ENCODE measurements at places on chromosomes 2 and 18.

GRCh38 chr18:12659904-12660605, 2.1 kb upstream of the SPIRE1 start:
- DNase-seq, result no peak

- no peak for DNase-seq
Measured at GRCh38 chr2:75525434-75526310, 35.1 kb downstream of the EVA1A start.

GRCh38 chr18:63084219-63084618, 235.3 kb downstream of the BCL2 start:
- DNase-seq, result no peak

DNA sequence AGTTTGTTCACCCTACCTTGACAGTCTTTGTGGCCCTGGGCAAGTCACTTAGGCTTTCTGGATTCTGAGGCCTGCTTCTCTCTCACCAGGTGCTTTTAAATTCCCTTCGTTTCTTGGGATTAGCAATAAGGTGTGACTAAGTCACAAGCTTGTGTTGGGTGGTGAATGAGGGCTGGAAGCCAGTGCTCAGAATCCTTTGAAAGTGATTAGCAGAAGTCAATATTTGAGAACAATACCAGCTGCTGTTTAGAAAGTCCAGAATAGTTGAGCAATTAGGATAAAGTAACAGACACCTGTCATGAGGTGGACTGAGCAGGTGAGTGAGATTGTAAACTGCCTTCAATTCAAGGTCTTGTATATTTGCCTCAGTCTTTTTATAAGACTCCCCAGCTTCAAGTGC, 19.3 kb upstream of the MGAT5 start:
- DNase-seq, result no peak

GRCh38 chr2:219748671-219749570, 121.5 kb downstream of the SLC4A3 start:
- DNase-seq, result no peak

GRCh38 chr2:236823963-236824362, 254.3 kb downstream of the ACKR3 start:
- DNase-seq, result no peak

DNA sequence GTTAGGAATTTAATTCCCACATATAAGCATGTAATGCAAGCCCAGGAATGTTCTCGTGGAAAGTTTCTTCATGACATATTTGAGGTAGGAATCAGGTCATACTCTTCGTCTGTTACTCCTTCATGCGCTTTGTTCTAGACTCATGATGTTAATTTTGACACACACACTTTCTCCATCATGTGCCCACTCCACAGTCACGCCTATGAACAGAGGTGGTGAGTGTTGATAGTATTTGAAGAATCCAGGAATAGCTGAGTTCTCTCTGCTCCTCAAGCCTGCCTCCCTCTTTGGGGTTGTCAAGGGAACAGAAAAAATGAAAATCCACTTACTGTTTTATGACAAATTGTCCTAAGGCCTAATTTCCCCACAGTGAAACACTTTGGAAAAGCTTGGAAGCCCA, 117.3 kb upstream of the SERPINE2 start:
- no peak for DNase-seq

GRCh38 chr18:6764382-6764781, 34.9 kb downstream of the ARHGAP28 start:
- DNase-seq, result no peak

- DNase-seq, result no peak
Measured at GRCh38 chr2:236755278-236755840, 185.7 kb downstream of the ACKR3 start.

DNA sequence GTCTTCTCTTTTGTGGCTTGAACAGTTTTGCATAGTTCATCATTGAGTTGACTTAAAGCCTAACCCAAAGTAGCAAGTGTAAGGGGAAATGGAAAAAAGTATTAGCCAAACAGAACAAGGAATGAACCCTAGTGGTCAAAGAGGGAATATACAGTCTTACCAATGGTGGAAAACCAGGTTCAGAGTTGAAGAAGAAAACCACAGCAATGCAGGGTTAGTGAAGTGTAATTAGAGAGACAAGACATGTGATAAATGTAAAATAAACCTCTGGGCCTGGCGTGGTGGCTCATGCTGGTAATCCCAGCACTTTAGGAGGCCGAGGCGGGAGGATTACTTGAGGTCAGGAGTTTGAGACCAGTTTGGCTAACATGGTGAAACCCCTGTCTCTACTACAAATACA, 2.4 kb downstream of the TTN start:
- no peak for DNase-seq

DNA sequence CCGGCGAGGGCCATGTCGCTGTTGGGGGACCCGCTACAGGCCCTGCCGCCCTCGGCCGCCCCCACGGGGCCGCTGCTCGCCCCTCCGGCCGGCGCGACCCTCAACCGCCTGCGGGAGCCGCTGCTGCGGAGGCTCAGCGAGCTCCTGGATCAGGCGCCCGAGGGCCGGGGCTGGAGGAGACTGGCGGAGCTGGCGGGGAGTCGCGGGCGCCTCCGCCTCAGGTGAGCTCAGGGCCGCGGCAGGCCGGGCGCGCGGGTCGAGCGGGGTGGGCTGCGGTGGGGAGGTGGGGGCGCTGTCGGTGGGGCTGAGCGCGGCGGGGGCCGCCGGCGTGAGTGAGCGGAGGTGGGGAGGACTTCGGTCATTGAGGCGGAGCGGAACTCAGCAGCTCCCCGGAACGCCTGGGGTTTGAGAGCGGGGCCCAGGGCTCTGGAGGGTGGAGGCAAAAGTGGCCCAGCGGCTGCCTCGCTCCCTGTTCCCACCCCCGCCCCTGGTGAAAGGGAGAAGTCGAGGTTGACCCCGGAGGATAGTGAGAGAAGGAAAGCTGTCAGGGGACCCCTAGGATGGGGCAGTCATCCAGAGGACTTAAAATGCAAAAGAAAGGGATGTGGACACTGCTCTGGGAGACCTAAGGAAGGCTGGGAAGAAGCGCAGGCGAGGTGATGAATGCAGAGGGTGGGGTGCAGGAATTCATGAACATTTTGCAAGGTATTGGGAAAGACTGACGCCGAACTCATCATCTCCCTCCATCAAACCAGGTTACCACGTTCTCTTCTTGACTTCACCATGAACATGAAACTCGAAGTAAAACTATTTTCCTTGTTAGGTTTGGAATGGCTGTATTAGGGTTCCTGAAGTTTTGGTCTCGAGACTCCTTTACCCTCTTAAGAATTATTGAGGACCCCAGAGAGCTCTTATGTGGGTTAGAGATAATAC, 633 bp downstream of the MALT1 start:
- peak; percentile 27 for DNase-seq

- no peak for DNase-seq
Measured at GRCh38 chr18:26978812-26979341, 113.4 kb upstream of the AQP4 start.

DNA sequence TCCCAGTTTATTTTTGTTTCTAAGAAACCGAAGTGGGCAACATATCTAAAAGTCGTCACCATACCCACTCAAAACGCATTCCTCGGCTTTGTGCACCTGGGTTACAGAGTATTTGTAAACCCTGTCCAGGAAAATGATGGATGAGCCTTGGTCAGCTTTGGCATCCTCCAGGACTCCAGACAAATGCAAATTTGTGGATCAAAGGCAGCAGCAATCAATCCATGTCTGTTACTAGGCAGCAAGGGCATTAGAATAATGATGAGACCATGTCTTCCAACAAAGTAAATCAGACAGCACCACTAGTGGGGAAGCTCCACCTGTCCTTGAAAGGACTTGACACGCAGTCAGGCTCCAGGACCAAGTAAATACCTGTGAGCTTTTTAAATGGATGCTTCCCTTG, 672.6 kb upstream of the GYPC start:
- DNase-seq, result no peak

DNA sequence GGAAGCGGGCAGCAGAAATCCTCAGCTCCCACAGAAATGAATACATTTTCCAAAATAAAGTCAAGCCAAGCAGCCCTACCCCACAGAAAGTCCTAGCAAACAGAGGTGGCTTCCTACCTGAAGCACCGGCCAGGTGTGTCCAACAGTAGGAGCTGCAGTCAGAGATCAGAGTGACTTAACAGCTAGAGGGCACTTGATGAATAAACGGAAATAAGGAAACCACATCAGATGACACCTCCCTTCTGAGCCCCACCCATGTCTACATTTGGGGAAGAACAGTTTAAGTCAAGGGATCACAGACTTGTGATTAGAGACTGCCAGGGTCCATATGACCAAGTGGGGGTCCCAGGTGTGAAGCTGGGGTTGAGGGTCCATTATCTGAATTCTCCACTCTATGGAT, at the start of gene CXCR1:
Gene CXCR1 (minus strand): TSS at position 172 of the 400 bp plus-strand sequence. CDS start 1,751 bp downstream, outside the sequence.
- DNase-seq, result peak; percentile 2

GRCh38 chr2:208618220-208618619, 211.6 kb downstream of the PTH2R start:
- DNase-seq, result no peak
